ENCODE measurements at places on chromosomes 7 and 10. TPM values are rescaled to one million over a fixed set of nuclear protein-coding genes. Genes with fewer than 3 reads are reported as not detected.

Gene ZNF32
- 97.4 TPM for polyA plus RNA-seq

Gene DCLRE1A
- polyA plus RNA-seq = 4.3 TPM

Gene PRKG1
- polyA plus RNA-seq = 0.46 TPM

DNA sequence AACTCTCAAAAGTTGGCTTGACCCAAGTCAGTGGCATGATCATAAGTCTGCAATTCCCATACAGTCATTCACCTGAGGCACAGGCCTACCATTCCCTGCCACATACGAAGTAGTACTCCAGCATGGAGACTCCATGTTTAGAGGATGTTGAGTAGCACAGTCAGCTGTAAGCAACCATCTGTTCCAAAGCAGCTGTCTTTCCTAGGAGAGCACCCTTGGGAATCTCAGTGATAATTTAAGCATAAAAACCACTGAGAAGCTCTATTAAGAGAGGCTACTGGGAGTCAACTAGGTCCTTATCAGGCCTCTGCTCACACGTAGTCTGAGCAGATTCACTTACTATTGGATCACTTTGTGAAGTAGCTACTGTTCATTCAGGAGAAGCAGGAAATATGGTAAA lies 61.6 kb upstream of the UNC5B start:
- DNase-seq = no peak

- no peak for DNase-seq
Observed at GRCh38 chr10:114028425-114028824, 15.2 kb upstream of the ADRB1 start.

- DNase-seq = no peak
Observed at GRCh38 chr7:31569528-31569927, 55.6 kb downstream of the ITPRID1 start.

DNA sequence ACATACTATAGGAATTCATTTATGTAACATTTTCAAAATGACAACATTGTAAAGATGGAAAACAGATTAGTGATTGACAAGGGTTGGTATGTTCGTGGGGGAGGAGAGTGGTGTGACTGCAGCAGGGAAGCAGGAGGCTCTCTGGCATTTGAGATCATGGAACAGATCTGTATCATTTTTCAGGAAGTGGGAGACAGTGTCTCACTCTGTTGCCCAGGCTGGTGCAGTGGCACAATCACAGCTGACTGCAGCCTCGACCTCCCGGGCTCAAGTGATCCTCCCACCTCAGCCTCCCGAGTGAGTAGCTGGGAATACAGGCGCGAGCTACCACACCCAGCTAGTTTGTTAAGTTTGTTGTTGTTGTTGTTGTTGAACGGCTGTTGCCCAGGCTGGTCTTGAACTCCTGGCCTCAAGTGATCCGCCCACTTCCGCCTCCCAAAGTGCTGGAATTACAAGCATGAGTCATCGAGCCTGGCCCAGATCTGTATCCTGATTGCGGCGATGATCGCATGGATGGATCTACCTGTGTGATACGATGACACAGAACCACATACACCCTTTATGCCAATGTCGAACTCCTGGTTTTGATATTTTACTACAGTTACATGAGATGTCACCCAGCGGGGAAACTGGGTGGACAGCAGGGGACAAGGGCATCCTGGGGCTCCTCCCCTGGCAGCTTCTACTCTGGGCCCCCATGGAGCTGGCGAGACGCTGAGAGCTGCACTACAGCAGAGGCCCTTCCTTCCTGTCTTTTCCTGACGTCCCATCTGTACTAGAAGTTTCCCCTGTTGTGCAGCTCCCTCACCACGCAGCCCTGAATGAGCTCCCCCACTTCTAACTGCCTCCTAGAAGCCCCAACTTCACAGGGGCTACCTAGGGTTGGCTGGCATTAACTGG lies 12.3 kb upstream of the CYTH3 start:
- no peak for DNase-seq

GRCh38 chr10:132005147-132005546 lies 23.4 kb upstream of the BNIP3 start:
- no peak for DNase-seq

DNA sequence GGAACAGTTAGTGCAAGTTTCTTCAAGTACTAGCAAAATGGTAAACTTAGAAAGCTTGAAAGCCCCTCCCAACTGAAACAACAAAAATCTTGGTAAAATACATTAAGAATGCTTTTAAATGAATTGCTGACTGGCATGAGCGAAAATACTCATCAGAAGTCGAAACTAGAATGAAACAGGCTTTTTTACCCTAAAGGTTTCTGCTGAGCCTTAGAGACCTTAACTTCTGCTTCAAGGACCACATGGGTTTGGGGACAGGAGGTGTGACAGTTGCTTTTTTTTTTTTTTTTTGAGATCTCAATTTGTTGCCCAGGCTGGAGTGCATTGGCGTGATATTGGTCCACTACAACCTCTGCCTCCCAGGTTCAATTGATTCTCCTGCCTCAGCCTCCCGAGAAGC lies 100.3 kb downstream of the MTPAP start:
- DNase-seq = no peak

- no peak for DNase-seq
Observed at GRCh38 chr10:72503241-72503640, 122.6 kb downstream of the MICU1 start.

GRCh38 chr10:43204943-43205671 lies 61.8 kb downstream of the RASGEF1A start:
- DNase-seq = peak; percentile 52
